ENCODE measurements at places on chromosomes 2 and 18. TPM values are rescaled to one million over a fixed set of nuclear protein-coding genes. Genes with fewer than 3 reads are reported as not detected.

KLHL14 gene
- total RNA-seq = not detected

XDH gene
- 0.16 TPM for total RNA-seq

FAM161A gene
- total RNA-seq = 6.6 TPM

- H3K36me3 ChIP-seq = no peaks in the 10 kb centered on the region
- no peak overlapping the region for H3K27ac ChIP-seq
- H3K27me3 ChIP-seq = no peaks in the 10 kb centered on the region
- H3K4me3 ChIP-seq = no peak overlapping the region
Observed at GRCh38 chr2:60046529-60046928, 506.9 kb downstream of the BCL11A start.

GRCh38 chr2:240819126-240819857, 727 bp downstream of the KIF1A start:
- no peaks in the 10 kb centered on the region for H3K36me3 ChIP-seq
- peaks cover 44% of the 10 kb centered on the region for H3K27me3 ChIP-seq
- peaks cover 12% of the 10 kb centered on the region for H3K4me1 ChIP-seq
- H3K27ac ChIP-seq = no peak overlapping the region
- DNase-seq = no peak

DNA sequence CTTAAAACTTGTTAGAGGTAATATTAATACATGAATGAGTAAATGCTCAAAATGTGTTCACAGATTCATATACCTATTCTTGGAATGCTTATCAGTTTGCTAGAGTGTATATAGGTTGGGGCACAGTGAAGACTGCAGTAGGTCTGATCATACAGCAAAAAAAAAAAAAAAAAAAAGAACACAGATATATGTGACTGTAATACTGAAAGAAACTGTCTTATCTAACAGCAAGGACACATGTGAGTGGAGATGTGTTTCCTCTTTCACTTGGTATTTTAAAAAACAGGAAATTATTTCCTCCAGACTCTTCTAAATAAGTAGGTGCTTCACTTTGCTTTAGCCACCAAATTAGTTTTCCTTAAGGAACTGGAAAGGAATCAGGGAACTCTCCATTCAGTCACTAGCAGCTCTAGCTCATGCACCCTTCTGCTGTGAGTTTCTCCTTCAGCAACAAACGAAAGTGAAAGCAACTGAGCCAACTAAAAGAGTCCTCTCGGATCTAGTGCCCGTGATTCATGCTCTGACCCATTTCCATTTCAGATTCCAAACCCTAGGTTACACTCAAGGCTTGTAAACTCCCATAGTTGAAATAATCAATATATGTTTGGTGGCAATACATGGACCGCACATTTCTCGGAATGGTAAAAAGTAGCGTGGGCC, 98.5 kb downstream of the DSEL start:
- peaks cover 4% of the 10 kb centered on the region for H3K4me1 ChIP-seq
- H3K4me3 ChIP-seq = peak overlapping the region; percentile 29
- H3K27me3 ChIP-seq = no peaks in the 10 kb centered on the region
- DNase-seq = peak; percentile 17
- H3K27ac ChIP-seq = peak overlapping the region; percentile 30
- no peaks in the 10 kb centered on the region for H3K36me3 ChIP-seq

GRCh38 chr2:241882091-241882625, 12.6 kb downstream of the RTP5 start:
- peaks cover 29% of the 10 kb centered on the region for H3K4me1 ChIP-seq
- DNase-seq = peak; percentile 92
- H3K27me3 ChIP-seq = no peaks in the 10 kb centered on the region
- H3K36me3 ChIP-seq = peaks cover 21% of the 10 kb centered on the region
- H3K27ac ChIP-seq = peak overlapping the region; percentile 92
